ENCODE measurements at places on chromosomes 16 and 17. TPM values are rescaled to one million over a fixed set of nuclear protein-coding genes. Genes with fewer than 3 reads are reported as not detected.
A peak's percentile ranks its signal among the peaks of the same experiment; 100 is the strongest.

GRCh38 chr17:79812353-79813258 is 15.7 kb upstream of the CBX8 start:
- DNase-seq = no peak

GRCh38 chr17:17032131-17032692 is 10.0 kb upstream of the MPRIP start:
- DNase-seq = peak; percentile 82

GRCh38 chr17:78960928-78961327 is 18.8 kb downstream of the LGALS3BP start:
- no peak for DNase-seq

The TPSG1 gene
- not detected for total RNA-seq

The LDHD gene
- not detected for total RNA-seq

- peak; percentile 52 for DNase-seq
These were observed 591.4 kb downstream of the TMEM114 start for GRCh38 chr16:7998789-7999453.

DNA sequence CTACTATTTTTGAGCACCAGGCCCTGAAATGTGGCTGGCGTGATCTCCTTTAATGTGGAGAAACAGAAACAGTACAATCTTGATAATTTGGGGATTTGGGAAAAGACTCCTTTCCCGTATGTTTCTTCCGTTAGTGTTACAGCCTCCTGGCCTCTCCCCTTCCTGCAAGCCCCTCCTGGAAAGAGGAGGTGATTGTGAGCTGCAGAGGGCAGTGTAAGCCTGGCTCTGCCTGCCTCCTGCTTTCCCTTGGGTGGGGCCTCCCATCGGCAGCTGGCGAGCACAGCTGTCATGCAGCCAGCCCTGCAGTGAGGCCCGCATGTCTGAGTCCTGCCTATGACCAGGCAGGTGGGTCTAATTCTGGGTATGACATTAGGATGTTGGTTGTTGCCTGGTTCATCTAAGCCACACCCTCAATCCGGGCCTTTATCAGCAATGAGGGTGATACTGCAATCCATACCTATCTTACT is 48.7 kb upstream of the WSB1 start:
- DNase-seq = peak; percentile 86

The TPSD1 gene
- total RNA-seq = not detected

- no peak for DNase-seq
These were observed 29.9 kb downstream of the CIBAR2 start for GRCh38 chr16:85082173-85083050.

GRCh38 chr17:62720126-62720850 is 87.8 kb downstream of the MARCHF10 start:
- DNase-seq = no peak

DNA sequence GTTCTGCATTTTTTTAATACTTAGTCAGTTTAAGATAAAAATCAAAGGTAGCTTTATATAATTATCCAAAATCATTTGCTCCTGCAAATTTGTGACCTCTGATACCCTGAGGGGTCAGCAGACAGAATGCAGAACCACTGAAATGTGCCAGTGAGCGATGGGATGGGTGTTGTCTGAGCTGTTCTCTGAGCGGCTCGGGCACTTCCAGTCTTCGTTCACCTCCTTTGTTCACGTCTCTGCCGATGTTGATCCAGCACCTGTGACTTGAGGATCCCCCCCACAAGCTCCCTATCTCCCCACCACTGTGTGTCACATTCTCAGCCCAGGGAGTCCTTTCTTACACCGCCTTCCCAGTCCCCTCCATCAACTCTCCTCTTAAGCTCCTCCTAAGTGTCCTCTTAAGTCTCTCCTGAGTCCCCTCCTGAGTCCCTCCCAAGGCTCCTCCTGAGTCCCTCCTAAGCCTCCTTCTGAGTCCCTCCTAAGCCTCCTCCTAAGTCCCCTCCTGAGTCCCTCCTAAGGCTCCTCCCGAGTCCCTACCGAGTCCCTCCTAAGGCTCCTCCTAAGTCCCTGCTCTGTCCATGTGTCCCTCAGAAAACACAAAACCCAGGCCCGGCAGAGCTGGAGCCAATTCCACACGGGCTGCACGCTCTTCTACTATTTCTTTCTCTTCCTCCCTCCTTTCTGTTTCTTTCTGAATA is 47.5 kb downstream of the RNF213 start:
- no peak for DNase-seq

GRCh38 chr17:8073627-8074484 is 13.7 kb downstream of the ALOX12B start:
- DNase-seq = peak; percentile 48

The TSPAN10 gene
- total RNA-seq = 1.4 TPM

DNA sequence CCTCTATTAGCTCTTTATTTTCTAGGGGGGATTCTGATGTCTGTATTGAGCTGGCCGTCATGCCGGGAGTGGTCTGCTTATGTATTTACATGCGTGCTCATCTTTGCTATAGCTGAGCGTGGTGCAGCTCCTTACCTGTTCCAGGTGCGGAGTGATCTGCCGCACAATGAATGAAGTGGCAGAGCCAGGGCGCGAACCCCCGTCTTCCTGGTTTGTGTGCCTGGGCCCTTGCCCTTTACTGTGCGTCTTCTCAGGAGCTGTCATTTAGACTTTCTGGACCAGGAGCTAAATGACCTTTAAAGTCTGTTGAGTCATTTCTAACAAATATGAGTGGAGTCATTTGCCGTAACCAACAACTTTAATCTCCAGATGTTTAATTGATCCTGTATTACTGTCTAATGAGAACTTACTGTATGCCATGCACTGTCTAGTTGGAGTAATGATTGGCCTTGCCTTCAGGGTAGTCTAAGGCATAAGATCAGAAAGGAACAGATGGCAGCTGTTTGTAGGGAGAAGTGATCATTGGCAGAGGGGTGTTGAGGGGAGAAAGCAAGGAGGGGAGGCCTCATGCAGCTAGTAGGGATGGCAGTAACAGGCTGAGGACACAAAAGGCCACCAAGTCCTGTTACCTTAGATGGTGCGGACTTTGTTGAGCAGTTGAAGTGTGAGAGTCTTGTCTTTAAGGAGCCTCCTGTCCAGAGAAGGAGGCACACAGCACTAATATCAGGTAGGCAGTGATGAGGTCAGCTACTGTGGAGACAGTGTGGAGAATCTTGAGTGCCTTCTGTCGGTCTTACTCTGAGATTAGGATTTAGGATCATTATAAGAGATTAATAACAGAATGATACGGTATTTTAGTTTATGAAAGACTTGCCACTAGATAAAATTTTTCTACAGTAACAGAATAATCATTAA is 53.9 kb downstream of the USP10 start:
- DNase-seq = no peak

Measured in HT1080 (cell line).